Esophagus squamous epithelium (tissue), 5 donors: ENCODE measurements at places on chromosomes 2 and 18. TPM values are rescaled to one million over a fixed set of nuclear protein-coding genes. Genes with fewer than 3 reads are reported as not detected.

- H3K4me3 ChIP-seq: no peak overlapping the region
- H3K36me3 ChIP-seq: no peaks in the 10 kb centered on the region
- no peaks in the 10 kb centered on the region for H3K27me3 ChIP-seq
- no peaks in the 10 kb centered on the region for H3K4me1 ChIP-seq
- no peak overlapping the region for H3K27ac ChIP-seq
These were observed 435.6 kb upstream of the GYPC start for GRCh38 chr2:126220331-126220730.

- no peaks in the 10 kb centered on the region for H3K36me3 ChIP-seq
- H3K4me1 ChIP-seq: peaks cover 2% of the 10 kb centered on the region
These were observed 160.1 kb downstream of the GFPT1 start for GRCh38 chr2:69226903-69227302.

The NOL4 gene
- total RNA-seq: not detected

DNA sequence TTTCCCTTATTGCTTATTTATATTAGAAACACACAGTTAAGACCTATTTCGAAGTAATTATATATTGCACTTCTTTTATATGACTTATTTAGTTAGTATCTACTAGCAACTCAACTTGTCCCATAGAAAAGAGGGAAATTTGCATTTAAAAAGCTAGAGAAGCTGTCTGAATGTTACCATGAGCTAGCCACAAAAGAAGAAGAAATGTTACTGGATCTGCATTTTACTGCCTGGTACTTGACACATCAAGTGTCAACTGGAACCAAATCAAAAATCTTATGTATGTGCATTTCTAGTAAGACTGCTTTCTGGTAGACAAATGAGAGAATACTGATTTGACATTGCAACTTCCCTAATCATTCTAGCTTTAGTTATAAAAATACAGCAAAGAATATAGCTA, 424.6 kb upstream of the VRK2 start:
- H3K27ac ChIP-seq: no peak overlapping the region
- H3K36me3 ChIP-seq: no peaks in the 10 kb centered on the region
- no peaks in the 10 kb centered on the region for H3K4me1 ChIP-seq
- no peak overlapping the region for H3K4me3 ChIP-seq

The FBXO48 gene
- total RNA-seq: 0.67 TPM

DNA sequence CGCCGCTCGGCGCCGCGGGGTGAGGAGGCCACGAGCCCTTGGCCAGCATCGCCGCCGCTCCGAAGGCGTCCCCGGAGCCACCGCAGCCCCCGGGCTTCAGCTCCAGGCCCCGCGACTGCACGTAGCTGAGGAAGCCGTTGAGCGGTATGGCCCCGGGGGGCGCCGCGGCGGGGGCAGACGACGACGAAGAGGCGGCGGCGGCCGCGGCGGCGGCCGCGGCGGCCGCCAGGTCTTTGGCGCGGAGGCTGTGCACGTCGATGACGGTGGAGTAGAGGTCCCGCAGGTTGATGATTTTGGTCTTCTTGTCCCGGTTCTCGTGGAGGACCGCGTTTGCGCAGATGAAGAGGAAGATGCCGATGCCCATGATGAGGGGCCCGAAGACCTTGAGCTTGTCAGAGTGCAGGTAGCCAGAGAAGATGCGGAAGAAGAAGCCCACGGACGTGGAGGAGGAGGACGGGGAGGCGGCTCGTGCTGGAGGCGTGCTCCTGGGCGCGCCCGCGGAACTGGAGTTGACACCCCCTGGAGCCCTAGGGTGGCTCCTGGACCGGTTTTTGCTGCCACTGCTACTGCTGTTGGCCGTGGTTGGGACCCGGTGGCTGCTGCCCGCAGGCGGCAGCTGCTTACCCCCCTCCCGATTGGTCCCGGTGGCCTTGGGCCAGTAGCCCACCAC, 4.0 kb downstream of the TMEM200C start:
- peak overlapping the region; percentile 69 for H3K4me3 ChIP-seq
- H3K36me3 ChIP-seq: no peaks in the 10 kb centered on the region
- no peak for DNase-seq
- peaks cover 41% of the 10 kb centered on the region for H3K4me1 ChIP-seq
- H3K27me3 ChIP-seq: peaks cover 21% of the 10 kb centered on the region
- no peak overlapping the region for H3K27ac ChIP-seq

DNA sequence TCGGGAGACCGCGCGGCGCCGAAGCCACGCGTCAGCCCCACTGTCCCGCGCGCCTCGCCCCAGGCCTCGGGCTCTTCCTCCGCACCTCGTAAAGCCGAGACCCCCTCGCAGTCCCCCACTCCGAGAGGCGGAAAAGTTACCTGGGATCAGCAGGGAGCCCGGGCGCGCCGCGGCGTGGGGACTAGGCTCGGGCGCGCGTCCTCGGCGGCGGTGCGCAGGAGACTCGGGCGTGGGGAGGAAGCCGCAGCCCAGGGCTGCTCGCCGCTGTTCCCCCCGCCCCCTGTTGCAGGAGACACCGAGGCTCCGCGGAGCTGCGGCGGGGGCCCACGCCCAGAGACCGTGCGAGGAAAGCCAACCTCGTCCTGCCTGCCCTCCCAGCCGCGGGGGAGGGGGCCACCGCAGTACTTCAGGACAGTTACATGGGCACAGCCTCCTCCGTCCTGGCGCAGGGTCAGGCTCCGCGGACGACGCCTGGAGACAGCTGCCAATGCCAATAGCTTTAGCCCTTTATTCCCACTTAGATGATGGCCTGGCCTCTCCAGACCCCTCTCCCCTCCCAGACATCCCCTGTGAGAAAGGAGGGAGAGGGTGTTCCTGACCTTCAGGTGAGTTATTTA, at the start of gene EPB41L3:
Gene EPB41L3 (minus strand): TSS at position 225 of the 617 bp plus-strand sequence. CDS start 54,814 bp downstream, outside the sequence.
- H3K27me3 ChIP-seq: no peaks in the 10 kb centered on the region
- H3K27ac ChIP-seq: peak within 1 kb of the TSS; percentile 39
- H3K36me3 ChIP-seq: no peaks in the 10 kb centered on the region
- no peak for DNase-seq
- peak within 1 kb of the TSS; percentile 33 for H3K4me3 ChIP-seq

DNA sequence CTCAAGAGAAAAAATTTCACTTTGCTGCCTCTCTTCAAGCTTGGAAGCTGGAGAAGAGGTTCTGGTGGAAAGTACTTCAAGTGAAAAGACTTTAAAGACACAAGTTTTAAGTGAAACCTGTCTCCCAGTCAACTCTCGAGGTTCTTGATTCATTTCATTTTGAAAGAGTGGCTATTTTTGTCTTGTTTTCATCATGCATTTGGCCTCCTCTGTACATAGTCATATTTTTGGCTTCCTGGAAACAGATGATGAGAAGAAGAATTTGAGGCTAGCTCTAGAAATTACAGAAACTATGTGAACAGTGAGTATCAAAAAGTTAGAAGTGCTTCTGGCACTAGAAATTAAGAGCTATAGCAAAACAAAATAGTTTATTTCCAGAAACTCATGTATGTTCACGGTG, 124.8 kb downstream of the DTNA start:
- H3K4me3 ChIP-seq: no peak overlapping the region
- no peak overlapping the region for H3K27ac ChIP-seq
- DNase-seq: no peak
- H3K4me1 ChIP-seq: no peaks in the 10 kb centered on the region
- no peaks in the 10 kb centered on the region for H3K27me3 ChIP-seq
- no peaks in the 10 kb centered on the region for H3K36me3 ChIP-seq

GRCh38 chr2:112660138-112660537, 14.4 kb downstream of the SLC20A1 start:
- H3K4me1 ChIP-seq: peaks cover 3% of the 10 kb centered on the region
- H3K36me3 ChIP-seq: peaks cover 100% of the 10 kb centered on the region
- H3K27me3 ChIP-seq: no peaks in the 10 kb centered on the region
- DNase-seq: no peak
- no peak overlapping the region for H3K4me3 ChIP-seq

The AMER3 gene
- total RNA-seq: not detected

DNA sequence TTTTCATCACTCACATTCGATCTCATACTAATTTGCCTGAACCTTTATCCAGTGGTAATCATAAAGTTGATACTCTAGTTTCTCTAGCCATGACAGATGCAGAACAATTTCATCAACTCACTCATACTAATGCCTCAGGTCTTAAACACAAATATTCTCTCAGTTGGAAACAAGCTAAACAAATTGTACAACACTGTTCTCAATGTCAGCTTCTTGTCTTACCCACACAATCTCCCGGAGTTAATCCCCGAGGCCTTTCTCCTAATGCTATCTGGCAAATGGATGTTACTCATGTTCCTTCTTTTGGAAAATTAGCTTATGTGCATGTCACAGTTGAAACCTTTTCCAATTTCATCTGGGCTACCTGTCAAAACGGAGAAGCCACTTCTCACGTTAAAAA, 11.5 kb upstream of the CNOT11 start:
- H3K4me3 ChIP-seq: no peak overlapping the region
- H3K36me3 ChIP-seq: no peaks in the 10 kb centered on the region
- H3K27me3 ChIP-seq: no peaks in the 10 kb centered on the region
- H3K27ac ChIP-seq: no peak overlapping the region
- peaks cover 61% of the 10 kb centered on the region for H3K4me1 ChIP-seq

DNA sequence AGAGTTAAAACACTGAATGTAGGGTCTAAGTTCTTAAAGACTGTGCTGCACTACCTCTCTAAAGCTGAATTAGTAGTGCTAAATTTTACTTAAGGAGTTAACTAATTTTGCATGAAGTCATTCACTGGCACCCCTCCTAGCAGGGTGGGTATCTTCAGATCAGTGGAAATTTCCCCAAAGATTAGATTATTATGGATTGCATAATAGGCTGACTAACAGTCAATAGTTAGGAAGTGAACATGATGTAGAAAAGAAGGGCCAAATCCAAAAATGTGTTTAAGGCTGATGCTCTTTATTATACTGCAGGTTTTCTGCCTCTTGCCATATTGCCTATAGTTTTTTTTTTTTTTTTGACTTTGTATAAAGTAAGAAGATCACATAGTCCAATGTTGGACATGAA, 5.2 kb downstream of the ZNF638 start:
- no peak for DNase-seq
- H3K4me1 ChIP-seq: peaks cover 38% of the 10 kb centered on the region
- no peaks in the 10 kb centered on the region for H3K27me3 ChIP-seq
- H3K36me3 ChIP-seq: no peaks in the 10 kb centered on the region
- H3K4me3 ChIP-seq: no peak overlapping the region

The TNFRSF11A gene
- total RNA-seq: 3.7 TPM

DNA sequence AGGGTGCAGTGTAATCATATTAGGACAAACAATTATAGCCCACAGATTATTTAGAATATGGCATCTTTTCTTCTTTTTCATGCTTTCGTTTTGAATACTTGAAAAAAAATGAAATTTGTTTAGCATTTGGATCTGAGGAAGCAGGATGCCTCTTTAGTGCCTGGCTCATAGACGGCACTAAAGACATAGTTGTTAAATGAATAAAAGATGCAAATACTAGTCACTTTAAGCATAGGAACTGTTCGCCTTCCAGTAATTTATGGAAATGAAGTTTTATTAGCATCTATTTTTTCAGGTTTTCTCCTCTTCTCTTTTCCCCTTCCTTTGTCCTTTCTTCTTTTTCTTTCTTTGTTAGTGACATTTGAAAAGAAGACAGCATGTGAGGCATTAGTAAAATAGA, 80.4 kb downstream of the CHST9 start:
- no peak for DNase-seq
- no peaks in the 10 kb centered on the region for H3K36me3 ChIP-seq
- H3K4me1 ChIP-seq: no peaks in the 10 kb centered on the region
- no peak overlapping the region for H3K4me3 ChIP-seq
- H3K27ac ChIP-seq: no peak overlapping the region
- no peaks in the 10 kb centered on the region for H3K27me3 ChIP-seq

DNA sequence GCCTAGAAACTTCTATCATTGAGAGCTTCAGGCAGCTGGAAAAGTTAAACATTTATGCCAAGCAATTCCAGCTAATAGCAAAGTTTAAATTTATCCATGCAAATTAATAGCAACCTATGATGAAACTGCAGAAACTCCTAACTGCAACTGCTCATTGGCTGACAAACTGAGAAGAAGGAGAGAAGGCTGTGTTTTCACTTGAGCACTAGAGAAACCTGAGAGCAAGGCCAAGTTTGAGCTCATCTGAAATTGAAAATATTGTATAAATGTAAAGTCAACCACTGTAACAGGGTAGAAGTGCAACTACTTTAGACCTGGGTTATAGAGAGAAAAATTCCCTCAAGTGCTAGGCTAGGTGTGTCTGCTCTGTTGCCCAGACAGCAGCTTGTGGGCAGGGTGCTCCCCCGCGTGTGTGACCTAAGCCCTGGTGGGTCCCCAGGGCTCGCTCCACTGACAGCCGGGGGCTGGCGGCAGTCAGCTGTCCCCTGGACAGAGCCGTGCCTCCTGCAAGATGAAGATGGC, 50.2 kb downstream of the CABYR start:
- no peak for DNase-seq
- H3K4me1 ChIP-seq: no peaks in the 10 kb centered on the region
- no peak overlapping the region for H3K4me3 ChIP-seq
- no peaks in the 10 kb centered on the region for H3K36me3 ChIP-seq
- no peak overlapping the region for H3K27ac ChIP-seq
- H3K27me3 ChIP-seq: no peaks in the 10 kb centered on the region

DNA sequence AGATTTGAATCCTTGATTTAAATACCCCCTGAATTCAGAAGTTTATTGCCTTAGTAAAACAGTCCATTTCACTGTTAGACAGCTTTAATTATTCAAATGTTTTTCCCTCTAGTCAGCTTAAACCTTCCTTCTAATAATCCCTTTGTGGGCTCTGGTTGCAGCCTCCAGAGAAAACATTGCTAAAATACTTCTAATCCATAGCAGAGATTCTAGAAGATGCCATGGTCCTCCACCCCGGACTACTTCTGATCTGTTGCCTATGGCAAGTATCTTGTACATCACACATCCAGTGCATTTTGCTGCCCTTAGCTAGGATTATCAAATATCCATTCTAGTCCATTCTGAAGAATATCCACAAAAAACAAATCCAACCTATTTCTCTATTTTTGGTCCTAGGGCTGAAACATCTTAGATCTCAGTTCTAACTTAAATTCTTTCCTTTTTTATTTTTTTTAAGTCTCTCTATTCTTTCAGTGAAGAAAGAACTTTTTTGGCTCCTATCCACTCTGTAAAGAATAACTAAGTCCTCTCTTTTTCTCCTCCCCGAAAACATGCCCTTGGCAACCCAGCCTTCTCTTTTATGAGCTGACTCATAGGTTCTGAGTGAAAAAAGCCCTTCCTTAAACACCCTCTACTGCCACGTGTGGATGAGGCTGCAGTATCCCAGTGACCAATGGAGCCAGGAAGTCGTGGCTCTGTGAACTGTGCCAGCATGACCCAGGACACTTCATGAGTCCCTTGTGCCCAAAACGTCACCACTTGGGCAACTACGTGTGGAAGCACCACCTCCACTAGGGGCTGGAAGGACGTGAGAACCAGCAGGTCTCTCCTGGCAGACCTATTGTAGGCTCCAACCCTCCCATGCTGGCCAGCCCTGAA, 349.8 kb downstream of the TNS1 start:
- no peaks in the 10 kb centered on the region for H3K27me3 ChIP-seq
- DNase-seq: no peak
- H3K36me3 ChIP-seq: no peaks in the 10 kb centered on the region

- no peaks in the 10 kb centered on the region for H3K4me1 ChIP-seq
- no peak for DNase-seq
- no peak overlapping the region for H3K27ac ChIP-seq
- no peaks in the 10 kb centered on the region for H3K27me3 ChIP-seq
- no peaks in the 10 kb centered on the region for H3K36me3 ChIP-seq
These were observed 8.8 kb downstream of the GPR55 start for GRCh38 chr2:230916218-230916617.
